GOT3 (cell line): ENCODE measurements at places on chromosomes 1 and 21.

- no peak for DNase-seq
Observed at GRCh38 chr1:193543259-193543658, 356.8 kb upstream of the B3GALT2 start.

GRCh38 chr1:3384407-3384806, 70.1 kb upstream of the ARHGEF16 start:
- no peak for DNase-seq

DNA sequence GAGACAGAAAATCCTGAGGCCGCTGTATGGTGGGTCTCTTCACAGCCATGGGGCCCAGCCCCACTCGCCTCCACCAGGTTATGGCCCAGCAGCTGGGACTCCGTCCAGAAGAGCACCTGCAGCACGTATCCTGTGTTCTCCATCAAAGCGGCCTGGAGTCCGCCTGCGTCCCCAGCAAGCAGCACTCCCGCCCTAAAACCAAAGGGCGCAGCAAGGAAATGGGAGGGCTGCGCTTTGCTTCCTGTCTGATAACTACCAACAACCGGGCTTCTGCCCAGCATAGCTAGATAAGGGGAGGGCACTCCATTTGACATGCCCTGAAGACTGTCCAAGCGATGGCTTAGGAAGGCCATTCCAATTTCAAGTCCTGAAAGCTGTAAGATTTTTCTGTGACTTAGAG, 119.9 kb downstream of the KCNJ15 start:
- no peak for DNase-seq

DNA sequence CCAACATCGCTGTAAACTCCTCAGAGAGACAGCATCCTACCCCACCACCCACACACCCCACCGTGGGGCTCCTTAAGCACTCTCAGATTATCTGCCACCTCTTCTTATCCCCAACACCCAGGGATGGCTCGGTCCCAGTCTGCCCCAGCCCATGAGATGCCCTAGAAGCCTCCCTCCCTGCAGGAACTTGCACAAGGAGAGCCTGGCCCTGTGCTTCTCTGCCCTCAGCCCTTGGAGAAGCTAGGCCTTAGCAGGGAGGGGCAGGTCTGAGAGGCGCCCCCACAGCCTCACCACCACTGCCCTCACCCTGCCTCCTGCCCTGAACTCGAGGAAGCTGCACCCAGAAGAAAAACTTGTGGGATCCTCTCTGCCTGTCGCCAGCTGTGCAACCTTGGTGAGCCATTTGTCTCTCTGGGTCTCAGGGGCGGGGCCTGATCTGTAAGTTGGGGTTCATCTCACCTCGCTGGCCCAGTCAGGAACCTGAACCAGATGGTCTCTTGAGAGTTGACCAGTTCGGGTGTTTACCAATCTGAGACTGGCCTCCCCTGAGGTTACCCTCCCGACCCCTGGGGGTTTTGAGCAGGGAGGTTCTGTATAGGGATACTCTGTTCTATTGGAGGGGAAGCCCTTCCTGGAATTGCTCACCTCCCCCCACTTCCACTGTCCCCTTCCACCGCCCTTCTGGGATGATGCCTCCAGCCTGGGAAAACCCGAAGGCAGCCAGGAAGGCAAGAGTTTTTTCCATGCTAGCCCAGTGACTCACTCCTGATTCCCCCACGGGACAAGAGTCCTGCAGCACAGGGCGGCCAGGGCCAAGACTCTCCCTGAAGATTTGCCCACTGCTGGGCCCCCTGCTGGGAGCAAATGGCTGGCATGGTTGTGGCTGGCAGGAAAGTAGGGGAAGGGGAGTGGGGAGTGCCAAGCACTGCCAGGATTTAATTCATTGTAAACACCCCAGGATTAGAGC, at the start of gene S100A3:
Gene S100A3 (minus strand): TSS at position 537 of the 967 bp plus-strand sequence. CDS start 773 bp downstream, outside the sequence.
- DNase-seq, result peak; percentile 39

DNA sequence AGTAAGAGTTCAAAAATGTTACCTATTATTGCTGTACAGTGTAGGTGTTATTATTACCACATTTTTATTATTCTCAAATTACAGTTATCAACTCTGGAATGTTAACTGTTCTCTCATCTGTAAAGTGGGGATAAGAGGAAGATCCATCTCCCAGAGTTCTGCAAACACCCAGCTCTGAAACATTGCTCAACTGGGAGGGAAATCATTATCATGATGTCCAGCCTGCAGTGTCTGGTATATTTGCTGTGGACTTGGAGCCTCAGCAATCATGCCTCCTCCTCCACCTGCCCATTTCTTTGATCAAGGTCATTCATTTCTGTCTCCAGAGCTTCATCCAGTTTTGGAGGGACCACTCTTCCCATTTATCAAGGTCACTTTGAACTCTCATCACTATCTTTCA, 39.4 kb downstream of the C8A start:
- DNase-seq, result no peak

- no peak for DNase-seq
Observed at GRCh38 chr21:24369278-24369677, 1238.0 kb downstream of the MRPL39 start.

GRCh38 chr1:228058949-228059633, 23.4 kb upstream of the ARF1 start:
- DNase-seq, result no peak

- DNase-seq, result no peak
Observed at GRCh38 chr1:2193514-2194281, 874 bp downstream of the FAAP20 start.

DNA sequence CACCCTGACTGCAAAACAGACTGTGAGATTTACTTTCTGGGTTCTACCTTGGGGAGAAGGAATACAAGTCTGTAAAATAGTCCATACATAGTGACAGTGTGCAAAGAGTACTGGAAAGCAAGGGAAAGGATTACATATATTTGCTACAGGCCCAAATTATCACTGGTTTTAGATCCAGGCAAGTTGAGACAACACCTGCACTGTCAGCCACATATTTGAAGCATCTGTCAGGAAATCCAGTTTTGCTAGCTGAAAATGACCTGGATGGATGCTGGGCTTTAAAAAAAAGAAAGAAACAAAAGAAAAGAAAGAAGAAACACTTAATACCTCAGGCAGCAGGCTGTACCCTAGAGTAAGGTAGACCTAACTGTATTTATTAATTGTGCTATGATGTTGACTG, 23.9 kb upstream of the SPRR2G start:
- no peak for DNase-seq

DNA sequence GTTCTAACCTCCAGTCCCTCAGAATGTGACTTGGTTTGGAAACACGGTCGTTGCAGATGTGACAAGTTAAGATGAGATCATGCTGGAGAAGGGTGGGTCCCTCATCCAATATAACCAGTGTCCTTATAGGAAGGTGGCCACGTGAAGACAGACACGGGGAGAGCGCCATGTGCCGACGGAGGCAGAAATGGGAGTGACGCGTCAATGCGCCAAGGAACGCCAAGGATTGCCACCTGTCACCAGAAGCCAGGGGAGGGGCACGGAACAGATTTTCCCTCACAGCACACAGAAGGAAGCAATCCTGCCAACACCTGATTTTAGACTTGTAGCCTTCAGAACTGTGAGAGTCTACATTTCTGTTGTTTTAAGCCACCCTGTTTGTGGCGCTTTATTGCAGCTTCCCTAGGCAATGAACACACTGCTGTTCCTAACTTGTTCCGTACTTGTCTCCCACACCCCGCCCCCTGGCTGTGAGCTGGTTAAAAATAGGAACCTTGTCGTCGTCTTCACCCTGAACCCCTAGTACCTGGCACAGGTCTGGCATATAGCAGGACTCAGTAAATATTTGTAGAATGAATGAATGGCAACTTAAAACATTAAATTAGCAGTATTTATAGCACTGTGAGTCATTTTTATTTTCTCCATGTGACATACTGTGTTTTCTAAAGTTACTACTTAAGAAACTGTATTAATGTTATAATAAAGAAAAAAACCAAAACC, 14.2 kb downstream of the RIMS3 start:
- no peak for DNase-seq

GRCh38 chr21:39079617-39080016, 103.6 kb downstream of the PSMG1 start:
- no peak for DNase-seq

- no peak for DNase-seq
Observed at GRCh38 chr1:53627031-53627430, 111.9 kb downstream of the GLIS1 start.

- DNase-seq, result no peak
Observed at GRCh38 chr1:81554534-81554933, 246.2 kb upstream of the ADGRL2 start.

DNA sequence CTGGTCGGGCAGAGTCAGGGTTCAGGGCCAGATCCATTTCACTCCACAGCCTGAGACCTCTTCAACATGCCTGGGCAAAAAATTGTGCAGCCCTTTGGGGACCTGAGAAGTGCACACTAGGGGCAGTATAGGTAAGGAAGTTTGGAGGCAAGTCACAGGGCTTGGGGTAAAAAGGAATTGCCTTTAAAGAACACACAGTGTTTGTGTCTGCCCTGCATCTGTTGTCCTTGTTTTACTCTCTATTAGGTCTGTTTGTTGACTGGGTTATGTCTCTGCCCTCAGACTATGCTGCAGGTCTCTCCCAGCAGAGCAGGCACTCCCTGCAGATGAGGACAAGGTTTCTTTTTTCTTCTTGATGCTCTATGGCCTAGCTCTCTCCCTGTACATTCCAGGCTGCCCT, 22.0 kb downstream of the LDLRAD2 start:
- DNase-seq, result no peak

DNA sequence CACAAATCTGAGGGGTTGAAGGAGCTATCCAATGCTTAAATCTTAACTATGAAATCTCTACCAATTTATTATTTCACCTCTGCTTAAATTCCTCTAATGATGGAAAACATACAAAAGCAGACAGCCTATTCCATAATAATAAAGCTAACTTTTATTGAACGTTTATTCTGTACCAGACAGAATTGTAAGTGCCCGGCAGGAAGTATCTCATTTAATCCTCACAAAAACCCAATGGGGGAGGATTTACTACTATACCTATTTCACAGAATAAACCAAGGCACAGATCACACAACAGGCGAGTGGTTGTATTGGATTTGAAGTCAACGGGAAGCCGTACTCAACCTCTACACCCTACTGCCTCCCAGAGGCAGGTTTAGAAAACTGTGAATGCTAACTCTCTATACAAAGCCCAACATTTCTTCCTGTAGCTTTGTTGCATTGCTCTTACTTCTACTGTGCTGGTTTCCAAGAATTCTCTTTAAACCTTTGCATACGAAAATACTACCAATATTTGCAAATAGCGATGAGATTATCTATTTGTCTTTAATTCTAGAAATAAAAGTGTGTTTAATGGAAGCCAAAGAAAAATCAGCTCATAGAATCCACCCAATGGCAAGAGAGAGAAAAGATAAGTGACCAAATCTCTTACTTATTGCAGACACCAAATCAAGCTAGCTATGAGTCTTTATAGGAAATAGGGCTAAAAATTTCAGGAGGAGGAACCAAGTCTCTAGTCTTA, 33.5 kb upstream of the C1orf53 start:
- DNase-seq, result no peak

DNA sequence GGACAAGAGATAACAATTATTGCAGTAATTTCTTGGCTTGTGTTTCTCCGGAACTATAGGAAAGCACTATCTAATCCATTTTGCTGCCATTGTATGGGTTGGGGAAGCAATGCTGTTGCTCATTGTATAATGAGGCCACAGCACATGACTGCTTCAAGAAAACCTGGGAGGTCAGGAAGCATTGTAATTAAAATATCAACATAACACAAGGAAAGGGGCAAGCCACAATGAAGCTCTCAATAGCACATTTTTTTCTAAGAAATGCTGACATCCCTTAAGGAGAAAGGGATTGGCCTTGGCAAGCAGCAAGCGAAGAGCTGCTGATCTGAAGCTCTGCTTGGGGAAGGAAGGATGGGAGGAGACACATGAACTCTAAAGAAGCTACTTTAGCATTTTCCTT, 44.0 kb downstream of the PLPP3 start:
- DNase-seq, result no peak

GRCh38 chr21:45265721-45266517, 21.8 kb downstream of the POFUT2 start:
- DNase-seq, result no peak

GRCh38 chr1:209048941-209049669, 534.4 kb upstream of the CAMK1G start:
- no peak for DNase-seq

DNA sequence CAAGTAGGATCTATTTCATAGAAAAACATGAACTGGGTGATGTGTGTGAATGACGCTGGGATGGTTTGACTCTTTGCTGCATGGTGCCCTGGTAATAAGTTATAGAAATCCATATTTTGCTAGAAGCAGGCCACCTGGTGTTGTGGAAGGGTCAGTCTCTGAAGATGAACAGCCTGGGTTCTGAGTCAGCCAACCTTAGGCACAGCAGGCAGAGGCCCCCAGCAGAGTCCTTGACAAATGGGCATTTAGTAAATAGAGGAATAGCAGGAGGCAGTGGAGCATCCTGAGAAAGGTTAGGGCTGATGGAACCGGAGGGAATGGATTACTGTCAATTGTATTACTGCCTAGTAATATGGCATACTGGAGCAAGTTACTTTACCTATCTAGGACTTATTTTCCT, 20.9 kb downstream of the FGGY start:
- no peak for DNase-seq

DNA sequence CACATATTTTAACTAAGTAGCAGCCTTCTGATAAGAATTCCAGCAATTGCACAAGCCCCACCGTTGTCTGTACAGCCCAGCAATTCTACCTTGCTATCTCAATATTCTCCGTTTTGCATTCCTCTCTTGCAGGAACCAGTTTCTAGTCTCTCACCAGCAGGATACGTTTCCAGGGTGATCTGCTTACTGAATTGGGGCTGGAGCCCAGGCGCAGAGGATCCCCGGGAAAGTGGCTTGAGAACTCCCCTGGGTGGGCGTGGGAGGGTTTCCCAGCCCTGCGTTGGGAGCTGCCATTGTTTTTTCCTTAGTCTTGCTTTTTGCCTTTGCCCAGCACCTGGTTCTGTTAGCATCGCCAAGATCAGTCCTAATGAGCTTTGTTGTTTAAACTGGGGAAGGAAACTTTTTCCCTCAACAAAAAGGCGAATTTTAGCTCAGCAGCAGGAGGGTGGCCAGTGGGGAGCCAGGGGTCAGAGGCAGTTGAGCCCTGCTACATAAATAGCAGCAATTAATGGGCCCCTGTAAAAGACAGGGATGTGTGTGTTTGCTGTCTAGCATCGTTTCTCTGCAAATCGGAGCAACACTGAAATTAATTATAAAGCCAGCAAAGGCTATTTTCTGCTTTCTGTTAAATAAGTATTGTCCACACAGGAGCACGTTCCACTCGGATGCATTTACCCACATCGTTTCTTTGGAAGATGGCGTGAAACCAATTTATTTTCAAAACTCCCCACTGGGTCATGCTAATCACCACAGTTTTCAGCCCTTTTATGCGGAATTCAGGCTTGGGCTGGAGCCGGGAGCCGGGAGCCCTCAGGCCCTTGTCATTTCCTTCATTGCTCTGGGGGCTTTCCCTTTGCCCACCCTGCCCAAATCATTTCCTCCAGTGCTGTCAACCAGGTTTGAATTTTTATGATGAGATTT, 36.6 kb downstream of the HUNK start:
- DNase-seq, result no peak

- DNase-seq, result no peak
Observed at GRCh38 chr1:199319341-199319740, 680.5 kb downstream of the PTPRC start.
